ENCODE measurements at places on chromosomes 11 and 22.

DNA sequence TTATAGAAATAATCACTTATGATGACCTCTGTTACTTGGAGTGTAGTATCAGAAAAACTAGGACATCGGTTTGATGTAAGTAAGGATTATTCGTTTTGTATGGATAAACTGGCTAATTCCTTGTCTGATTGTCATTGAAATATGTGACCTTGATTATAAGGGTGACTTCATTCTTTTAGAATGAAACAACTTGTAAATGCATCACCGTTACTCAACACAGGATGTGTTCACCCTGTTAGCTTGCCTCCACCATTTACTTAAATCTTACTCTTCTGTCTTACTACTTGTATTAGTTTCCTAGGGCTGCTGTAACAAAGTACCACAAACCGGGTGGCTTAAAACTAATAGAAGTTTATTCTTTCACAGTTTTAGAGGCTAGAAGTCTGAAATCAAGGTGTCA is 7.9 kb downstream of the SFI1 start:
- DNase-seq: peak; percentile 55

- no peak for DNase-seq
Observed at GRCh38 chr11:65650547-65651338, 12.0 kb downstream of the RELA start.

GRCh38 chr11:108758458-108758857 is 93.6 kb downstream of the DDX10 start:
- peak; percentile 72 for DNase-seq

DNA sequence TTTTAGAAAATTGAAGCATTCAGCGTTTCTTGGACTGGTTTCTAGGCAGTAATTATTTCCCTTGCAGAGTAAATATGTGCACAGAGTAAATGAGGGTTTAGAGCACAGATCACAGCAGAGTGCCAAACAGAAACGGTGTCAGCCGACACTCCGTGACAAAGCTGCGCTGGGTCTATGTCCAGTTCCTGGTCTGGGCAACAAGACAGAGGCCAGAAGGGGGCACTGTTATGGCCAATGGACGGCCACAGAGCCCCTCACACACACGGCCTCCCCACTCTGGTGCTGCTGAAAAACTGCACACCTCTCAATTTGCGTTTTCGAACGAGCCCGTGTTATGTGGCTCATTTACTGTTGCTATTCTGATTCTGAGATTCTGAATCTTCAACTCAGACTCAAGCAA is 180.7 kb downstream of the MPPED1 start:
- no peak for DNase-seq

DNA sequence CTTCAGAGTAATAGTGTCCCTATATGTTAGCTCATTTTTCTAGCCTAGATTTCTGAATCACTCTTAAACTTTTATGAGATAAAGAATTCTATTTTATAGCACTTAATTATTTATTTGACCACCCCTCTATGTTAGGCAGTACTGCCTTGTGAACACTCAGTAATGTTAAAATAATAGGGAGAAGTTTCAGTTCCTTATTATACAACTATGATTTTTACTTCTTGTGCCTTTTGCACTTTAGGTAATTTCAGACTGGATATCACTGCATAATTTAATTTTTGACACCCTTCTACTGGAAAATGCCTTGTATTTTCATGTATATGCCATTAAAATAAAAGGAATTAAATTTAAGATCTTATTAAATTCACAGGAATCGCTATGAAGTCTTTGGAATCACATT is 3.1 kb downstream of the BCO2 start:
- no peak for DNase-seq

DNA sequence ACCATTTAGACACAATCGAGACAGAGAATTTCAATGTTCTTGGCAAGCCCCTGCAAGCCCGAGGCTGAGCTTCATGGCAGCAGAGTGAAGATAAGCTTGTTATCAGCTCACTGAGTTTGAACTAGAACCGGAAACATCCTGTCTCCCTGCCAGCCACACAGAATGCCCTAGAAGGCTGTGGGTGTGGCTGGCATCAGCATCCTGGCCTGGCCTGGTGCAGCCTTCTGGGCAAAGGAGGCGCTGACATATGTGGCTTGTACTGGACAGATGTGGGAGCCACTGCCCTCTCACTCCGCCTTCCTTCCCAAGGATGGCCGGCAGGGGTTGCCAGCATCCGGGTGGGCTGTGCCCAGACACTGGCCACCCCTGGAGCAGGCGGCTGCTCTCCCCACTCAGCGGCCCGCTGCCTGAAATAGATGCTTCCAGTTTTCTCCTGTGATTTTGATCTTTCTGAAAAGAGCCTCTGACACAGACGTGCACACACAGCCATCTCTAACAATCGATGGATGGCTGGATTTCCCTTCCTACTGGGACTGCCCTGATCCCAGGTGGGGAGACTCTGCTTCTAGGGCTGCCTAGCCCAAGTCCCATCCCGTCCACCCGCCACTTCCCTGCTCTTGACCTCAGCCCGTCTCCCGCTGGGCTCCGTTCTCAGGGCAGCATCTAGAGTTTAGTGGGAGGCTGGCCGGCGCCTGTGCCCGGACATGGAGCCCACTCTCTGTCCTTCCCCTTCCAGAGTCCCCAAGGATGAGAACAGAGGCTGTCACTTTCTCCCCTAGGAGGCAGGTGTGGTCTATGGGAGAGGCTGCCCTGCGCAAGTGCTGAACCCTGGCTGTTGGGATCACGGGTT is 149.7 kb downstream of the CTTN start:
- DNase-seq: no peak

- peak; percentile 92 for DNase-seq
Observed at GRCh38 chr22:24107661-24108060, 73.6 kb upstream of the SUSD2 start.

- DNase-seq: no peak
Observed at GRCh38 chr11:125946712-125947418, 1.0 kb downstream of the VSIG10L2 start.

DNA sequence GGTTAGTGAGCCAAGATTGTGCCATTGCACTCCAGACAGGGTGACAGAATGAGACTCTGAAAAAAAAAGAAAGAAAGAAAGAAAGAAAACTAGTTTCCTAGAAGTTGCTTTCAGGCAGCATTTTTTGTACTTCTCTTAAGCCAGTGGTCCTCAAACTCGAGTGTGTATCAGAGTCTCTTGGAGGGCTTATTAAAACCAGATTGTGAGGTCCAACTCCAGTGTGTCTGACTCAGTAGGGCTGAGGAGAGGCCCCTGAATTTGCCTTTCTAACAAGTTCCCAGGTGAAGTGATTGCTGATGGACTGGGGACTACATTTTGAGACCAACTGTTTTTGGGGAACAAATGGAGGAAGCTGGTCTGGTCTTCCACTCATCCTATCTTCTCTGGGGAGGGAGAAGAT is 57.5 kb upstream of the VSTM5 start:
- DNase-seq: peak; percentile 19

GRCh38 chr11:85955531-85955930 is 100.3 kb downstream of the CCDC83 start:
- DNase-seq: peak; percentile 48

DNA sequence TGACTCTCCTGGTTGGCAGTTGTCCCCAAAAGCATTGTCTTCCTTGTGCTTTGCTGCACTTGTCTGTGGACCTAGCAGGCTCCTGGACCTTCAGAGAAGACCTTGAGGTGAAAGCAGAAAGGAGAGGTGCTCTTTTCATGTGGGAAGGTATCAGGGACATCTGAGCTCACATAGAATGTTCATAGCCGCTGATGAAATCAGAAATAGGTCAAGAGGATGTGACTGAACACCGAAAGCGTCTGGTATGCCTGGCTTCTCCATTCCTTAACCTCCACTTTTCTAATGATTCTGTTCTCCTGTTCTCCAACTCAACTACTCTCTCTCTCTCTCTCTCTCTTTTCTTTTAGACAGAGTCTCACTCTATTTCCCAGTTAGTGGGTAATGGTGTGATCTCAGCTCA is 6.2 kb upstream of the CUL5 start:
- no peak for DNase-seq

DNA sequence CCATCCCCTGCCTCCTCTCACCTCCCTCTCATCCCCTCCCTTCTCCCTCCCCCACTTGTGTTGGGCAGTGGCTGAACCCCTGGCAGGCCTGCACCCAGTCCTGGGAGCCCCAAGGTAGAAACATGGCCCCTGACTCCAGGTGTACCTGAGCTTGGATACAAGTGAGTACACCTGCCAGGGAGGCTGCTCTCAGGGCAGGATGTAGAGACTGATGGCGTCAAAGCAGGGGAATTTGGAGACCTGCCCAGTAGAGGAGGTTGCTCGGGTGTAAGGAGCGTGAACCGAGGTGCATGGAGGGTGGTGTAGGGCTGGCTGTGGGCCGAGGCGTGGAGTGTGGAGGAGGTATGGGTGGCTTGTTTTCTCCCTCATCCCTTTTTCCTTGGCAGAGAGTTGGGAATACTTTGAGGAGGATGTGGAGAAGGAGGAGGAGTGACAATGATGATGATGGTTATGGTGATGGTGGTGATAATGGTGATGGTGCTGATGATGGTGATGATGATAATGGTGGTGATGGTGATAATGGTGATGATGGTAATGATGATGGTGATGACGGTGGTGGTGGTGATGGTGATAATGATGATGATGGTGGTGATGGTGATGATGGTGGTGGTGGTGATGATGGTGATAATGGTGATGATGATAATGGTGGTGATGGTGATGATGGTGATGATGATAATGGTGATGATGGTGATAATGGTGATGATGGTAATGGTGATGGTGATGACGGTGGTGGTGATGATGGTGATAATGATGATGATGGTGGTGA is 12.3 kb downstream of the MRGPRG start:
- no peak for DNase-seq

DNA sequence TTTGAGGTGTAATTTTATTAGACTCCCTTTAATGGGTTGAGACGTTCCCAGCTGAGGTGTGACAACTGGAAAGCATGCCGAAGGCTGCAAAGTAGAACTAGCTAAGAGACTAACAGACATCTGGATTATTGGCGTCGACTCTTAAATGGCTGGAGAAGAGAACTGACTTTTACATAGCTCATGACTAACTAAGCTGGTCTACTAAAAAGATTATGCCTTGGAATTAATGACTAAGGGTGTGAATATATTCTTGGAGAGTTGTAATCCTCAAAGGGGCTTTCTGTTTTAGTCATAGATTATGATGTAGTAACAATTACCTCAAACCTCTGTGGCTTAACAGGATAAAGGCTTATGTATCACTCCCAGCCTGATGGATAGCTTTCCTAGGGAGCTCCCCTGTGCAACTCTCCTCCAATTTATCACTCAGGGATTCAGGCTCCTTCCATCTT is 39.5 kb upstream of the SLC5A12 start:
- peak; percentile 63 for DNase-seq

DNA sequence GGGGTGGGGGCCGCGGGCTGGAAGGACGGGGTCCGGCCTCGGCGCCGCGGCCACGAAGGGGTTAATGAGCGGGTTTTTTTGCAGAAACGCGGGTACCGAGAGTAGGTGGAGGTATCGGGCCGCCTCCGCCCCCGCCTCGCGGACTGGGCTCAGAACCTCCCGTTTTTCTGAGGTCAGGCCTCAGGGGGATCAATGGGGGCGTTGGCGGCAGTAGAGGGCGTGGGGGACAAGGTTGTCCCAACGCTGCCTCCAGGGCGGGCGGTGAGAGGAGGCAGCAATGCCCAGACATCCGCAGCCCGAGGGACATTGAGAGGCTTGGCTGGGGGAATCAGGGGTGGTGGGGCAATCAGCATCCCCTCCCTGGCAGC is 34.8 kb upstream of the PRODH start:
- DNase-seq: no peak

GRCh38 chr11:132866783-132867545 is 665.3 kb downstream of the OPCML start:
- no peak for DNase-seq

DNA sequence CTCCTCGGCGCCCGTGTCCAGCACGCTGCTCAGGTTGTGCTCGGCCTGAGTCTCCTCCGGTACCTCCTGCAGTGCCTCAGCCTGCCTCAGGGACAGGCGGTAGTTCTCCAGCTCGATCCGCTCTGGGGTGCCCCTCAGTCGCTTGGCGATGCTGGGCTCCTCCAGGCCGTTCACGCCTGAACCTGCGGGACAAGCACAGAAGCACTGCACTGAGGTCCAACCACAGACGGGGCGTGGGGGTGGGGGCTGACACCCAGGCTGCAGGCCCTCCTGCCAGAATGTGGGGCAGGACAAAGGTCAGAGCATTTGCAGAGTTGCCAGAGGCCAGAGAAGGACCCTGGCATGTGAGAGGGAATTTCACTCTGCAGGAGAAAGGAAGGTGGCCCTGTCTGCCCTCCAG is 67.6 kb upstream of the BID start:
- no peak for DNase-seq

DNA sequence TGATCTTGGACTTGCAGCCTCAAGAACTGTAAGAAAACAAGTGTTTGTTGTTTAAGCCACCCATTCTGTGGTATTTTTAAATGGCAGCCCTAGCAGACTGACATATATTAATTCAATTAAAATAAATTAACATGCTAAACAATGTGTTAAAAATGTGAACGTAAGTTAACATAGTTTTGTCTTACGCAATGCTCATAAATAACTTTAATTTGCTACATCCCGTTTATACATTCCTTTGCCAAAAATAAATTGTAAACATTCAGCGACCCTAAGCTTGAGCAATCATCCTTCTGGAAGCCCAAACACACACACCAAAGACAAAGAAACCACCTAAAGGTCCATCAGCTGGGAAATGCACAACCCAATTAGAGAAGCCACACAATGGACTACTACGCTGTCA is 70.4 kb downstream of the CELSR1 start:
- peak; percentile 4 for DNase-seq

DNA sequence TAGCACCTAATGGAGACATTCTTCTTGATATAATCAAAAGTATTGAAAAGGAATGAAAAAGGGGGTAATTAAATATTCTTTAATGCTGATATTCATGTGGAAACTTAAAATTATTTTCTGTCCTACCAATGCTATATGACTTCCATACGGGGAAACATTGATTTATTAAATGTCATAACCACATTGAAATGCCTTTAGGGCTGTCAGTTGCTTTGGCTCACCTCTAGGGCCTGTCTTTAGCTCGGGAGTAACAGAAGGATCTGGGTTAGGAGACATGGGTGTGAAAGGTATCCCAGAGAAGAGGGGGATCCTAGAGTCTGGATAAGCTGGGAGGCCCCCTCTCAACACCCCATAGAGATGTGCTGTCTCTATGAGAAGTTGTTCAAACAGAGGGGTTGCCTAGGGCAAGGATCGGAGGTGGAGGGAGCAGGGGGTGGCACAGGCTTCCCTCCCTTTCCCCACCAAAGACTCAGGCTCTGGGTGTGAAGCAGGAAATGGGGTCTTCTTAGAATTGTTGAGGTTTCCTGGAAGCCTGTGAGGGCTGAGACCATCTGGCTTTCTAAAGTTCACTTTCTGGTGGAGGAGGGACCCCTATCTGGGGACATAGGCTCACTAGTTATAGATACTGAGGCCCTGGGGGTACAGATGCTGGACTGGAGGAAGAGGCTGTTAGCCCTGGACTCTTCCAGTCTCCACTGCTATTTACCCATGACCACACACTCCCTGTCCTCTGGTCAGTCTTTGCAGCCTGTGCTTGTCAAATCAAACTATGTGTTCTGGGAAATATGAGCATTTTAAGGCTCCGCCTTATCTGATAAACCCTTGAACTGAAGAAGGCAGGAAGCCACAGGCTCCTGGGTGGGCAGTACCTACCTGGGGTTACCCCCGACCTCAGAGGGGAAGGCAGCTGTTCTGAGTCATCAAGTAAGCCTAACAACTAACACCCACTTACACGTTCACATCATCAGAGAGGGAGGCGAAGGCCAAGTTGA is 55.8 kb upstream of the RRAS2 start:
- DNase-seq: peak; percentile 54

GRCh38 chr11:122045181-122045586 is 70.8 kb downstream of the BLID start:
- peak; percentile 82 for DNase-seq

GRCh38 chr11:15602785-15603567 is 488.3 kb downstream of the INSC start:
- DNase-seq: no peak

Measured in fibroblast of mammary gland (primary cell).